Midbrain (tissue), 1 donor: ENCODE measurements at places on chromosomes 1 and 21.

GRCh38 chr1:33152685-33153432 lies 29.0 kb downstream of the TRIM62 start:
- DNase-seq = peak; percentile 73

- DNase-seq = no peak
Measured at GRCh38 chr21:31064803-31065202, 26.5 kb upstream of the KRTAP19-8 start.

DNA sequence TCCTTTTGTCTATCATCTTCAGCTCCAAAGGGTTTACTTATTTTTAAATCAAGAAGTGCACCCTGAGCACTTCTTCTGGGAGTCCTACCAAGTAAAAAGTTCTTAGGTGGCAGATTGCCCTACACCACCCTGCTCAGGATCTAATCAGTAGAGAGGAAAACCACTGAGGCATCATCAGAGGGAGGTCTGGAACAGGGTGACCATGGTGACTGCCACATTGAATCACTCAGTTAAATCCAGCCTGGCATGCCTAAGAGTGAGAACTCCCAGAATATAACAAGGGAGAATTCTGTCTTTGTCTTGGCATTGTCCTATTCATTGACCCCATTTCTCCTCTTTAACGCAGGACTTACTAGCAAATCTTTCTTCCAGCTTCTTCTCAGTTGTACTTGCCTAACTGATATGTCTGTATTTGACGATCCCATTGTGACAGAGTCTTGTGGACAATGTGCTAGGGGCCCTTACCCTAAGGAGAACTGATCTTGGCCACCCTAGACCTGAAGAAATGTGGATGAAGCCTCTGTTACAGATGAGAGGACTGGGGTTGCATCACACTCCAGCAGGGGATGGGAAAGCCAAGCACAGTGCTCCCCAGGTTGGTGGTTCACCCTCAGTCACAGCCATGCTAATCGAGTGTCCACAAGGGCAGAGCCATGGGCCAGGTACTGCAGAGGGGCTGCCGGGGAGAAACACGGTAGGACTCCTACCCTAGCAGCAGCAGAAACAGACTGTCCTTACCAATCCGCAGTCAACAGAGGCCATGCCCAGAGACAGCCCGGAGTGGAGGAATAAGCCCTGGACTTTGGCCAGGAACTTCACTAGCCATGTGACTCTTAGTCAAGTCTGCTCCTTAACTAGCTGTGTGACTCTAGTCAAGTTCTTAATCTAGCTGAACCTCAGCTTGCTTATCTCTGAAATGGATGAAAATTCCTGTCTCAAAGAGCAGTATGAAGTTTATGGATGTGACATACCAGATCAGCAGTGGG lies 15.4 kb downstream of the PKP1 start:
- no peak for DNase-seq

- DNase-seq = peak; percentile 89
Measured at GRCh38 chr1:203340112-203340790, 10.7 kb downstream of the FMOD start.

GRCh38 chr1:55981010-55981650 lies 598.2 kb downstream of the PLPP3 start:
- DNase-seq = no peak

GRCh38 chr1:191608367-191608766 lies 549.9 kb upstream of the RGS18 start:
- no peak for DNase-seq

GRCh38 chr1:220255204-220255603 lies 17.0 kb downstream of the RAB3GAP2 start:
- DNase-seq = no peak

- DNase-seq = no peak
Measured at GRCh38 chr1:83671586-83671985, 327.3 kb downstream of the TTLL7 start.

GRCh38 chr1:178706432-178706831 lies 18.6 kb upstream of the RALGPS2 start:
- DNase-seq = no peak

GRCh38 chr1:155940993-155941844 lies at the start of gene RXFP4:
RXFP4 (plus strand) TSS chr1:155941638; CDS start chr1:155941710, 72 bp downstream.
- no peak for DNase-seq
